Activated gamma-delta T cell (primary cell): ENCODE measurements at places on chromosomes 7 and 10.

- no peak for DNase-seq
Measured at GRCh38 chr10:5959581-5960069, 17.7 kb downstream of the IL15RA start.

DNA sequence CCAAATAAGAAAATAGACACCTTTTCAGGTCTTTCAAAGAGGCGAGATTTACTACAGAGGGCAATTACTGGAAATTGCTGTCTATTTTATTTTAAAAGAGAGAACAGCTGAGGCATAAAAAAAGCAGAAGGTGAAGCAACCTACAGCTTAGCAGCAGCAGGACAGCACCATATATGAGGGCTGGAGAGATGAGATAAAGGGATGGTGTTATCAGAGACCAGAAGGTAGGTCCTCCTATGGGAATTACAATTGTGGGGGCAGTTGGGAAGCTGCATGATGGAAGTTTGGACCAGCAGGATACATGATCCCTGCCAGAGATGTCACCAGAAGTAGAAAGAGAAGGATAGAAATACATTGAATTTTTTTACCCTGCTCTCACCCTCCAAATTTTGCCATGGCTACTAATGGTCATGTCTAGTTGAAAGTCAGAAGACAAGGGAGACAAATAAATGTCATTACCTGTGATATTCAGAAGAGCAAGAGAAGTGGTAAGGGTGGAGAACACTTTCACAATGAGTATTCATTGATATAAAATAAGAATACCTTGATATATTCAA, 77.2 kb upstream of the CALCR start:
- no peak for DNase-seq

GRCh38 chr7:102270178-102270887, 16.3 kb upstream of the SH2B2 start:
- no peak for DNase-seq

DNA sequence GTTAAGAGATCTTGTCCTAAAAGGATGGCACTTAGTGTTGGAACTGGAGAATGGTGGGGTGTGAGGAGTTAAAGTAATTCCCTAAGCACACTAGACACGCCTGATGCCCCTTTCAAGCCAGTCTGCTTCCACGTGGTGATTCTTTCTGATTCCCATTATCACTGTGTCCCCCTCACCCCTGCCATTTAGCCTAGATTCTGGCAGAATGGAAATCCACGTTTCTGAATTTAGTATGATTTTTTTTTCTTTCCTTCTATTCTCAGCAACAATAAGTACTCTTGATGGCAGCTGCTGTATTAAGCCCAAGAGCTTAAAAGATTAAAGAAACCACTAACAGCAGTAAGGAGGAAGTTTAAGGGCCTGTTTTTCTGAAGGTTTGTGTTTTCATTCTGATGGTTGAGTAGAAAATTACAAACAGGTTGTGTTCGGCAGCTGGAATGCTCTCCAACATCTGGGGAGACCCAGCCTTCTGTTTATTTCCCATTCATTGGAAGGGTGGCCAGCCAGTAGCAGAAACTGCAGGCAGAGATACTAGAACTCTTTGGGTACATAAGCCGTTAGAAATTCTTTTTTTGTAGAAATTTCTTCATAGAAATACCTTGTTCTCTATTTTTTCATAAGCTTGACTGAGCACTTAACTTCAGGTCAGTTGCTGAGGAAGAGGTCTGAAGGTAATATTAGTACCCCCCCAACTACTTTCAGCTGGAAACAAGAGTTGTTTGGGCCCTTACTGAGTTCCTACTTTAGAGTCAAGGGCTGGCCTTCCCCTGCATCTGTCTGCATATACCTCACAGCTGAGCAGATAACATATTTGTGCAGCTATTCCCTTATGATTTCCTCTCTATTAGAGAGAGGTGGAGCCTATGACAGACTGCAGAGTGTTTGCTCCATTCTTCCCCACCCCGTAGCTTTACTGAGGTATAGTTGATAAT, 355.1 kb downstream of the AUTS2 start:
- DNase-seq: no peak

GRCh38 chr7:82164813-82165212, 278.8 kb downstream of the CACNA2D1 start:
- no peak for DNase-seq

- no peak for DNase-seq
Measured at GRCh38 chr10:33129996-33130386, 172.0 kb upstream of the ITGB1 start.

GRCh38 chr10:114195079-114195478, 15.9 kb downstream of the TDRD1 start:
- DNase-seq: no peak

DNA sequence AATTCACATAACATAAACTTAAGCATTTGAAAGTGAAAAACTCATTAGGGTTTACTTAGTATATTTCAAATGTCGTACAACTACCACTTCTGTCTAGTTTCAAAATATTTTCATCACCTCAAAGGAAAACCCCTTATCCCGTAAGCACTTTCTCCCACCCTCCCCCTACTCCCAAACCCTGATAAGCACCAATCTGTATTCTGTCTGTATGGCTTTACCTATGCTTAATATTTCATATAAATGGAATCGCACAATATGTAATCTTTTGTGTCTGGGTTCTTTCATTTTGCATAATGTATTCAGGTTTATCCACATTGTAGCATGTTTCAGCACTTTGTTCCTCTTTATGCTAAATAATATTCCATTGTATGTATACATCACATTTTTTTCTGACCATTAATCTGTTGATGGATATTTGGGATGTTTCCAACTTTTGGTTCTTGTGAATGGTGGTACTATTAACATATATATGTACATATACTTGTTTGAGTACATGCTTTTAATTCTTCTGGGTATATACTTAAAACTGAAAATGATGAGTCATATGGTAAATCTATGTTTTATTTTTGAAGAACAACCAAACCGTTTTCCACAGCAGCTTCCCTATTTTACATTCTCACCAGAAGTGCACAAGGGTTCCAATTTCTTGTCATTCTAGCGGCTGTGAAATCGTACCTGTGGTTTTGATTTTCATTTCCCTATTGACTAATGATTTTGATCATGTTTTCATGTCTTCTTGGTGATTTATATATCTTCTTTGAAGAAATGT, 6.2 kb upstream of the STARD3NL start:
- no peak for DNase-seq

DNA sequence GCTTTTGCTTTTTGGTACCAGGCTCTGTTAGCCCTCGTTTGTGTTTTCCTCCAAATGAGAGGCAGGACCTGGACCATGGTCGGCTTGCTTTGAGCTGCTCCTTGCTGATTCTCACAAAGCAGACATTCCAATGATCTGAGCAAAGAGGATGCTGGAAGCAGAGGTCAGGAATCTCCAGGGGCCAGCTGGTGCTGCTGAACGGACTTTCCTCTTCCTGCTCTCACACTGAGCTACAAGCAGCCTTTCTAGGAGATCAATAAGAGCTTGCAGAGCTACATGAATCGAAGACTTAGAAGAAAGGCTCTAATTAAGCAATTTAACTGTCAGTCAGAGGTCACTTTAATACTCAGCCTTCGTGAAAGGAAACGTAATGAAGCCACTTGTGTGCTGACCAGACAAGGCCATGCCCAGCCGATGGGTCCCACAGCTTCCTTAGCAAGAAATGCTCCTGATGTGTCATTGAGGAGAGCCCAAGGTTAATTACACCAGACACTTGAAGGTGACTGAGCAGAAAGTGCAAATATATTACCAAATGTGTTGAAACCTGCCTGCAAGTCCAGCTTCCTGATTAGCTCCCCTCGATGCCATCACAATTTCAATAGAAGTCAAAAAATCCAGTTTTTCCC, 151.3 kb upstream of the RSU1 start:
- DNase-seq: no peak

DNA sequence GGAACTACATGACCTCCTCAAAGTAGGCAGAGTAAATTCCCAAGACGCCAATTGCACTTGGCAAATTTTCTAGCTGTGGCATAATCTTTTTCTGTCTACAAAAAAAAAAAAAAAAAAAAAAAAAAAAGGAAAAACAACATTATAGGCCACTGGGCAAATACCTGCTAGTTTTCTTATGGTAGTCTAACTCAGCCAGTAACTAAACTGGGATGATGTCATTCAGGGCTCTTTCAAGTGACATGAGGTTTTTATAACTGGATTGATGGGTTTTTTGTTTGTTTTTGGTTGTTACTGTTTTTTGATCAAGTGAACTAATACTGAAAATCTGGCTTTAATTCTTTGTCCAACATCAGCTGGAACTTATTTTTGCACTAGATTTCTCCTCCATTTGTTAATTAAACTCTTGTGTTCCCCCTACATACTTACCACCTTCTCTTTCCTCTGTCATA, 7.4 kb upstream of the VIM start:
- no peak for DNase-seq

- DNase-seq: no peak
Measured at GRCh38 chr7:93715234-93715633, 140.7 kb upstream of the CALCR start.

DNA sequence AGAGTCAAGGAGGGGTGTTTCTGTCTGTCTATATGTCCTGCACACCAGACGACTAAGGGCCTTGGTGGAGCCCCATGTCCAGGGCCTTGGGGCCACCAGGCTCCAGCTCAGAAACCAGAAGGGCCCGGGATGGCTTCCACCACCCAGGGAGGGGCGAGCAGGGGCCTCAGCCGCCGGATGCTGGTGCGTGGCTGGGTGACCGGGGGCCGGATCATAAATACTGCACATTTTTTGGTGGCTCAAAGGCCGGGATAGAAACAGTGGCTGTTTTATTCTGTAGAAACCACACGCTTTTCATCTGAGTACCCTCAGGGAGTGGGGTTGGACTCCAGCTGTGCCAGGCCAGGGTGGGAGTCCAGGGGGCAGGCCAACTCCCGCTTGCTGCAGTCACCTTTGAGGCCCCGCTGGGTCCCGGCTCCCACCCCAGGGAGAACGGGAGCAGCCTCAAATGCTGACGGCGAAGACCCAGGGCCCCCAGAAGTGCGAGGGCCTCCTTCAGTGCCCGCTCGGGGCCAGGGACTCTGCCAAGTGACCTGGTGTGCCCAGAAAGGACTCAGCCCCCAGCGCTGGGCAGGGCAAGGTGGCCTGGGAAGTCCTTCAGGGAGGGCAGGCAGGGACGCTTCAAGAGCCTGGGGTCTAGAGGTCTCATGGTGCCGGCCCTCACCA, 28.2 kb downstream of the PDGFA start:
- DNase-seq: no peak

DNA sequence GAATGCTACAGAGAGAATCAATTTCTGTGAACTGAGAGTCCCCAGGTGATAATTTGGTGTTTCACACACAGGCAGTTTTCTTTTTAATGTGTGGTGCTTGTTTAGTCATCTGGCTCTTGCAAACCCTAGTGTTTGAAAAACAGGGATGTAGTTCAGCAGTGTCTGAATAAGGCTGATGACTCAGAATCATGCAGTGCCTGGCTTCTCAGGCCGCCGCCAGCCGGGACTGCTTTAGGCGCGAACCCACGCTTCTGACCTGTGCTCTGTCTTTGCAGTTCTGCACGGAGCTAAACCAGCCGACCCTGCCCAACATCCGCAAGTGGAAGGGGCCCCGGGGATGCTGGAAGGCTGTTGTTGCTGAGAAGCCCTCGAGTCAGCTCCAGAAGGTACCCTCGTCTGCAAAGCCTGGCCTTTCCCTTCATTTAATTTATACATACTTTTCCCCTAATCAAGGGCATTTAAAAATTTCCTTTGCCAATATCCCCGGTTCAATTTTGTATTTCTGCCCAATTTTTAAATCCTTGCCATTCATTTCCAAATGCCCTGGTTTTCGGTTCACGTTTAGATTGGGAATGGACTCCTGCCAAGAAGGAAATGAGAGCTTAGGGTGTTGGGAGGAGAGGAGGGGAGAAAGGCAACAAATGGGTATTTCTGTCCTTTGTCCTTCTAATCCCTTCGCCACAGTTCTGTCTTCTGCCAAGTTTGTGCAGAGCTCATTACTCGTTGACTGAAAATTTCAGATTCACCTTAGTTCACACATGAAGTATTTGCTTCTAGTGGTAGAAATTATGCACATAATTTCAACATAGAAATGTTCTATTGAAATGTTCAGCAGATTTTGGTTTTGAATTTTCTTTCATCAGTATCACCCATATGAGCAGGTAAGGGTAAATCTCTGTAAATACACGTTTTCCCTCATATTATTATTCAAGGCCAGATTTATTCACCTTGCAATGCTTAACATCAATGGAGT, 108.5 kb upstream of the ANLN start:
- DNase-seq: no peak

GRCh38 chr10:12109286-12109685, 20.2 kb upstream of the SEC61A2 start:
- DNase-seq: no peak

DNA sequence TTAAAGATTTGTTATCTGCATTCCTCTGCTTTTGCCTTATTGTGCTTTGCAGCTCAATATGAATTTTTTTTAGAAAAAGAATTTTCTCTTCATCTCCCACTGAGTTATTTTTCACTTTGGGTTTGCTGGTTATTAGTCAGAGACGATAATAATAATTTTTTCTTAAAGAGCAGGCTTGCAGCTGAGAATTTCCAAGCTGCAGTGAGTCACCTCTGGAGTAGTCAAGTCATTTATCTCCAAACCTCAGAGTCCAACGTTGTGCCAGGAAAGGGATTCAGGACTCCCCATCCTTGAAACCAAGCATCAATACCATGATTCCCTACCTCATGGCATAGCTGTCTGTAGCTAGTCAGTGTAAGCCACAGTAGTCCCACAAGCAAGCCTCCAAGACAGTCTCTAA, 15.2 kb upstream of the EGR2 start:
- no peak for DNase-seq

DNA sequence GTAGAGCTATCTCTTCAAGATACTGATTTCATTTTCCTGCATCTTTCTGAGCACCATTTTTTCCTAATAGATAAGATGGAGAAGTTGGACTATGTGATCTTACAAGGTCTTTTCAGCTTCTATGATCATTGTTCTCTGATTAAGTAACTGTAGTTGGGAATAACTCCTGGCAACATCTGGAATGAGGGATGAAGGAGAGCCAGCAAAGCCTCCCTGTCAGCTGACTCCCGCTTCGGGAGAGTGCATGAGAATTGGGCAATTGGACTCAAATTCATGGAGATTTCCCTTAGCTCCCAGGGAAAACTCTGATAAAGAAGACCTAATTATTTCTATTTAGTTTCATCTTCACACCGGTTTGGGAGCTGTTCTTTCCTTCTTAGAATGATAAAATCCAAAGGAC, 146.1 kb downstream of the CCDC71L start:
- no peak for DNase-seq

- no peak for DNase-seq
Measured at GRCh38 chr10:56298941-56299340, 62.1 kb downstream of the ZWINT start.

GRCh38 chr7:106841896-106842390, 23.1 kb upstream of the PIK3CG start:
- no peak for DNase-seq
